Immature natural killer cell (primary cell): ENCODE measurements at places on chromosomes 7 and 10.

DNA sequence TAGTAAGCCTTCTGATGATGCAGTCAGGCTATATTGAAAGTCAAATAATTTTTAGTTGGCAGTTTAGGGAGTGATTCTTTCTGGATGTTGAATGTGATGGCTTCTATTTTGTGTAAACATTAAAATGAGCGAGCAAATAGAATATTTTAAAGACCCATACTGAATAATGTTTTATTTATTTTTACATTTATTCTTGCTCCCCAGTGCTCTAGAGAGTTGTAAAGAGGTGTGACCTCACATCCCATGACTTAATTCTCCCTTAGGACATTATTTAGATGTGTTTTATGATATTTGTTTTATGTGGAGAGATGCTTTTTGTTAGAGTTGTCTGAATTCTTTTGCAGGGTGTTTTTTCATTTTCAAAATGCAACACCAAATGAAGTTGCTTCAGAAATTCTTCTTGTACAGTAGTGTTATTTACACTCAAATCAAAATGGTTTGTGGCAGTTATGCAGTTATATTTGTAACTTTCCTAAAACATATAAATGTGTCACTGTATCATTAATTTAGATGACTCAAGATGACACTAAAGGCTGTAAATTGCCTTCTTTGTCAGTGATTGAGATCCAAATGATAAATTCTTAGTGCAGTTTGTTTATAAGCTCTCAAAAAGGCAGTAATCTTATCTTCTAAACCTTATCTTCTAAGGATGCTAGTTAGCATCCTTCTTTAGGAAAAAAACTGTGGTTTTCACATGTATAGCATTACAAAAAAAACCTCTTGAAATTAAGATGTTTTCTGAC is 12.4 kb downstream of the UMAD1 start:
- no peak for DNase-seq

DNA sequence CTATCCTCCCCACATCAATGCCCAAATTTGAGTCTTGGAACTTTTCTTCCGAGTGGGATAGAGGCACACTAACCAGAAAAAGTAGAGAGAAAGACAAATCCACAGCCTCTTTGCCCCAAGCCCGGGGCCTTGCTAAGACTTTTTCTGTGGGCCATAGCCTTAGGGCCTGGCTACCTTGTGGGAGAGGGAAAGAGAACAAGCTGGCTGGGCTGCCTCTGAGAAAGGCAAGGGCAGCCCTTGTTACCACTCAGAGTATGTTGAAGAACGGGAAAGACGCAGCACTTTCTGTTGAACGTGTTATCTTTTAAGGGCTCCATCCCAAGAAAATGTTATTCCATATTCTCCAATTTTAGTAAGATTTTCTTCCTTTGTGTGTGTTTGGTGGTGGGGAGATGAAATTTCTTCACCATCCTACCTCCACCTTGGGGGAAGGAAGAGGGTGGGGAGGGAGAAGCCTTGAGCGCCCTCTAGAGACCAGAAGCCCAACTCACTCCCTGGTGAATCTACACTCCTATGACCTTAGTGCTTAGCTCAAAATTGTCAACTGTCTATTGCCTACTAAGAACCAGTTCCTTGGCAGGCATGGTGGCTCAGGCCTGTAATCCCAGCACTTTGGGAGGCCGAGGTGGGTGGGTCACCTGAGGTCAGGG is 3.9 kb upstream of the NRF1 start:
- DNase-seq: peak; percentile 44

DNA sequence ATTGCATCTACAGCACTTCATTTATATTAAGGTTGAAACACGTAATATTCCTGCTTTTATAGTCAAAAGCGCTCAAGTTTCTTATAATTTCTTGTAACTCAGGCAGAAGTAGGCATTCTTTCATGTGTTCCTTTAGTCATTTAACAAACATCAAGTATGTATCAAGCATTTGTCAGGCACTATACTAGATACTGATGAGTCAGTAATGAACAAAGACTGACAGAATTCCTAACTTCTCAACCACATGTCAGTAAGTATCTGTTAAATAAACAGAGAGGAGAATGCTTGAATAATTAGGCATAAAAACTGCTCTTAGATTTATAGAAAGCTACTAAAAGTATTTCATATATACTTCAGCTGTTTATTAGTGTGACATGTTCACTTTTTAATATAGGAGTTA is 9.9 kb downstream of the CRPPA start:
- DNase-seq: no peak

DNA sequence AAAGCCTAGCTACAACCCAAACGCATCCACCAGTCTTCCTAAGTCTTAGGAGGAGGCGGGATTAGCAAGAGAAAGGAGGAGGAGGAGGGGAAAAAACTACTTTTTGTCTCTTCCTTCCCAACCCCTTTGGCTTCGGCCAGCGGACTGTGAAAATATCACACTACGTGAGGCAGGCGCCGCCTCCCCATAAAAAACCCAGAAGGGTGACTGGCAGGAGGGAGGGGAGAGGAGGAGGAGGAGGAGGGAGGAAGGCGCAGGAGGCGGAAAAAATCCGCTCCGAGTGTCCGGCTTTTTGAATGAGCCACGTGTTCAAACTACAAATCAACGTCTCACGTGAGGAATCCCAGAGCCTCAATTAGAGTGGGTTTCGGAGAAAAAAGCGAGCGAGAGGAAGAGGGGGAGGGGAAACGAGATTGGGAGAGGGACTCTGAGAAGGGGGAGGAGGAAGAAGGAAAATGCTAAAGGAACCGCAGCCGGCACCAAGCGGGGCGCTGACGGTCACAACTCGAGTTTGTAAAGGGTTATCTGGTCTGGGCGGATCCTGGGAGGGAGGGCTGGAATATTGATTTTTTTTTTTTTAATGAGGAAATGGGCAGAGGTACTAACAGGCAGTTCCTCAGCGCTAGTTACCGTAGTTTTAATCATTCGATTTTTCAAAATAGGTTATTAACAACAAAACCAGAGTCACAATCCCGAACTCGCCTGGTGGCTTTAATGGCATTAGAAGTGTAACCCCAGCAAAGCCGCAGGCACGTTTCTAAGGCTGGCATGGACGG is at the start of gene IGF2BP3:
IGF2BP3 (minus strand) TSS at position 162 of the 776 bp plus-strand sequence. CDS start 381 bp downstream, outside the sequence.
- DNase-seq: no peak

DNA sequence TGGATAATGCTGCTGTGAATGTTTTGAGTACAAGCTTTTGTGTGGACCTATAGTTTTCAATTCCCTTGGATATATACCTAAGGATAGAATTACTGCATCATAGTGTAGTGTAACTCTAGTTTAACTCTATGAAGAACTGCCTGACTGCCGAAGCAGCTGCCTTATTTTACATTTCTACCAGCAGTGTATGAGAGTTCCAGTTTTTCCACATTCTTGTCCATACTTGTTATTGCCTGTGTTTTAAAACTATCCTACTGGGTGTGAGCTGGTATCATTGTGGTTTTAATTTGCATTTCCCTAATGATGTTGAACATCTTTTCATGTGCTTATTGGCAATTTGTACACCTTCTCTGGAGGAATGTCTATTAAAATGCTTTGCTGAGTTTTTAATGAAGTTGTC is 15.7 kb downstream of the SEPTIN7 start:
- DNase-seq: no peak

GRCh38 chr7:29811586-29811985 is 5.3 kb downstream of the WIPF3 start:
- no peak for DNase-seq

DNA sequence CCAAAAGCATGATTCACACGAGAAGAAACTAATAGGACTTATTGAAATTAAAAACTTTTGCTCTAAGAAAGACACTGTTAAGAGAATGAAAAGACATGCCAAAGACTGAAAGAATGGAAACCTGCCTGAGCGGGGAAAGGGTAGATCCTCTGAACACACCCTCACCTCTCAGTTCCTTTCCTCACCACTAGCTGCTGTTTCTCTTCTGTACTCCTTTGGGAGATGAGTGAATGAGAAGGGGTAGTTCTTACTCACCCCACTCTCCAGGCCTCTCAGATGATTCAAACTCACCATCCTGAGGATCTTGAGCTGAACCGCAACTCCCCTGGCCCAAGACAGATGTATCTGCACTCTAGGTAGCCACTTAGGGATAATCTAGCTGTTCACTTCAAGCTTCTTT is 41.9 kb downstream of the IQUB start:
- DNase-seq: no peak

DNA sequence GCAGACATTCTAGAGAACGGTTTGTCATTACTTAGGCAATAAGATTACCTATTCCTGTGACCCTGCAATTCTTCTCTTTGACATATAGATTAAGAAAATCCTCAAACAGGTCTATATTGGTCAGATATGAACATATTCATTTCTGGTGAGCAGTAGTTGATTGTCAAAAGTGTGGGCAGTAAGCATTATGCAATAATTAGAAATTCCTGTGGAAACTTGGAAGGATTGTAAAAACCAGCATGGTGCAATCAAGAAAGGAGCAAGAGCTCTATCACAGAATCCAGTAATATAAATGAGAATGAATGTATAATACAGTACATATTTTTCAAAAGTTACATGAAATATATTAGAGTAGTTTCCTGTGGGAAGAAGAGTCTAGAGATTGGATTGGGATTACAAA is 406.5 kb downstream of the SUGCT start:
- DNase-seq: no peak

DNA sequence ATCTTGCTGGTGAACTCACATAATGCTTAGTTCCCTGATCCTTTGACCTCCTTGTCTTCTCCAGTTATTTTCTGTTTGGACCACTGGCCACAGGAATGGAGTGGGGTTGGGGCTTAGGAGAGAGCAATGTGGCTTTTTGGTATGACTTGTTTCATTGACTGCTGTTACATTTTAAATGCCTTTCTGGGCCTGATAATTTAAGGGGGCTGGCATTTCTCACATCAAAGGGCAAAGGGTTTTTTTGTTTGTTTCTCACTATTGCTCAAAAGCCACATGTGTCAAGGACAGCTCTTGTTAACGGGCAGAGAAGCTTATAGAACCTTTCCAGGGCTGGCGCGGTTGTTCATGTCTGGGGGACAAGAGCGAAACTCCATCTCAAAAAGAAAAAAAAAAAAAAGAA is 161.2 kb upstream of the TNRC18 start:
- no peak for DNase-seq

DNA sequence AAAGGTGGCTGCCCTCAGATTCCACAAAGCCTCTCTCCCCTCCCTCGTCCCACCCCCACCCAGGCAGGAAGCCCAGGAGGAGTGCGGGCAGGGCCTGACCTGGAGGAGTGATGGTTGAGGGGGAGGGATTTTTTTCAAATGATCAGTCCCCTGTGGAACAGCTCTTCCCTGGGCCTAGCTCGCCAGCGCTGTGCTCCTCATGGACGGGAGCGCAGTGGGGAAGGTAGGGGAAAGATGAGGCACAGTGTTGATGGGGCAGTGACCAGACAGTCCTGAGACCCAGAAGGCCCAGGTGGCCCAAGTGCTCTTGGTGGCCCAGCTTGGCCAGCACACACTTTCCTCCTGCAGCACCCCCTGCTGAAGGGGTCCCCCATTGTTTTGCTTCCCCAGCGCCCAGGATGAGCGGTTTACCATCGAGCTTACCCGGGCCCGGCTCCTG is 8.5 kb downstream of the SAP25 start:
- DNase-seq: no peak

DNA sequence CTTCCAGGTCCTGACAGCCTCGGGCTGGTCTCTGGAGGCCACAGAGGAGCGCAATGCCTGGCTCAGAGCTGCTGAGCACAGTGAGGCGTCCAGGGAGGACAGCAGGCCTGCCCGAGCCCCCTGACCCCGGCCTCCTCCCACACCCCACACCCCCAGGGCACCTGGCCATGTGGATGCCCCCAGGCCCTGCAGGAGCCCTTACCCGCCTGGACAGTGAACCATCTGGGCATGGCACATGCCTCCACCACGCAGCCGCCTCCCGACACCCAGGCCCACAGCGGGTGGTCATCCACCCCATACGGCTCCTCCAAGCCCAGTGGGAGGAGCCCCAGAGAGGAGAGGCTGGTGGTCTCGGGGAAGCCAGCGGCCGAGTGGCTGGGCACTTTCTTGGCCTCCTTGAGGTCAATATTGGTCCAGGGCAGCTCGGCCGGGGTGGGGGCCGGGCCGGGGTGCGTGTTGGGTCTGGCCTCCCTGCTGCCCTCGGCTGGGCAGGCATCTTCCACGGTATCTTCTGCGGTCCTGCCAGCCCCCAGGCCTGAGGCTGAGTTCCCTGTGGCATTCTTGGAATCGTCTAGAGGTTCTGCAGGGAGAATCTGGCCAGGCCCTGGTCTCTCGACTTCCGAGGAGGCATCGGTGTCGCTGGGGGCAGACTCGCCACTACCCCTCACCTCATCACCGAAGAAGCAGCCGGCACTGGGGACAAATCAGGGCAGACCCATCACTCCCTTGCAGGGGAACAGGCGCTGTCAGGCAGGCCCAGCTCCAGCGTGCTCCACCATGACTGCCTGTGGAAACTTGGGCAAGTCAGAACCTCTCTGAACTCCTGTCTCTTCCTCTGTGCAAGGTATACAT is 18.6 kb downstream of the TECPR1 start:
- DNase-seq: no peak

GRCh38 chr10:58266826-58267712 is 625 bp downstream of the IPMK start:
- DNase-seq: peak; percentile 59

DNA sequence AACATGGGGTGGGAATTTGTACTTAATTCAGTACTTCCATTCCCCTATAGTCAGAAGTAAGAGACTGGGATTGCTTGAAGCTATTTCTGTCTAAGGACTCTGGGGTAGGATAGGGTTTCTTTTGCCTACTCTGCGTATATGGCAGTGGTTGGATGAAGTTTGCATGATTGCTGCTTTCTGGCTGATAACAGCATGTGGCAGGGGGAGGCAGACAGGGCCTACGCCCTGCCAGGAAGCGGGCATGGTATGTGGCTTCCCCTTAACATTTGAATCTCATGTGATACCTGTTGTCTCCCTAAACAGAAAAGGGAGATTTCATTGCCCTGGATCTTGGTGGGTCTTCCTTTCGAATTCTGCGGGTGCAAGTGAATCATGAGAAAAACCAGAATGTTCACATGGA is 57.1 kb downstream of the TACR2 start:
- DNase-seq: no peak

GRCh38 chr7:23120106-23120505 is 14.5 kb downstream of the KLHL7 start:
- DNase-seq: no peak

GRCh38 chr7:66380272-66380888 is 175.2 kb downstream of the TPST1 start:
- DNase-seq: no peak

DNA sequence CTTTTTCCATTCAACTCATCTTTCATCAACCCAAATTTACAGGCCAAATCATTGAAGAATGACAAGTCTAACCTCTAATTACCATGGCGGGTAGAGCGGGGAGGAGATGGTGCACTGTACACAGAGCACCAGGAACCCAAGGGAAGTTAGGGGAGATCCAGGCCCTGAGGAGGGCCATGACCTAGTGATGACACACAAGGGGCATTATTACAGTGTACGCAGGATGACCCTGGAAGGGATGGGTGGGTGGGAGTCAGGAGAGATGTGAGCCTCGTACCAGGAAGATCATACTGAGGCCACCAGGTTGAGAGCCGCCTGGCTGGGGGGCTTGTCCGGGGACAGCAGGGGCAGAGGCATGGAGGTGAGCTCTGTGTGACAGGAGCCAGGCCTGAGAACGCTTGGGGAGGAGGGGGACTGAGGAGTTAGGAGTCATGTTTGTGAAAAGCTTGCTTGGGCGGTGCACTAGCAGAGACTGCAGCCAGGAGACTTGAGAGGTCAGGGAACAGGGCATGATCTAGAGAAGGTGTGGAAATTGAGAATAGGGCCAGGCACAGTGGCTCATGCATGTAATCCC is 89.5 kb upstream of the CCNY start:
- no peak for DNase-seq
